ENCODE measurements at places on chromosomes 12 and 14. TPM values are rescaled to one million over a fixed set of nuclear protein-coding genes. Genes with fewer than 3 reads are reported as not detected.

Gene PRICKLE1
- total RNA-seq: 7.1 TPM

Gene SMIM41
- total RNA-seq: not detected

Gene C1R
- total RNA-seq: 1.4 TPM

Gene CKAP4
- 283 TPM for total RNA-seq

Gene EID3
- total RNA-seq: 5.8 TPM

Gene ASCL1
- not detected for total RNA-seq

Gene DIO3
- total RNA-seq: not detected

Gene DACT1
- total RNA-seq: 4.3 TPM

Gene KLRB1
- total RNA-seq: not detected

Gene GLIPR1L1
- not detected for total RNA-seq

Gene KRT78
- not detected for total RNA-seq

Gene BICDL1
- not detected for total RNA-seq

Gene C14orf180
- total RNA-seq: not detected

Gene CINP
- total RNA-seq: 51.6 TPM

Gene PACS2
- 124 TPM for total RNA-seq

Gene NTF3
- not detected for total RNA-seq

Gene CGRRF1
- total RNA-seq: 13.7 TPM

Gene PTGER2
- 0.92 TPM for total RNA-seq

Gene ACSM4
- not detected for total RNA-seq

Gene GLIPR1
- total RNA-seq: 20.0 TPM

Gene PLD4
- total RNA-seq: not detected

Gene CIROP
- not detected for total RNA-seq

Gene ASB2
- total RNA-seq: 0.58 TPM

Gene C14orf132
- 5.9 TPM for total RNA-seq

Data from glomerular endothelial cell (primary cell).